ENCODE measurements at places on chromosomes 3 and 15.

DNA sequence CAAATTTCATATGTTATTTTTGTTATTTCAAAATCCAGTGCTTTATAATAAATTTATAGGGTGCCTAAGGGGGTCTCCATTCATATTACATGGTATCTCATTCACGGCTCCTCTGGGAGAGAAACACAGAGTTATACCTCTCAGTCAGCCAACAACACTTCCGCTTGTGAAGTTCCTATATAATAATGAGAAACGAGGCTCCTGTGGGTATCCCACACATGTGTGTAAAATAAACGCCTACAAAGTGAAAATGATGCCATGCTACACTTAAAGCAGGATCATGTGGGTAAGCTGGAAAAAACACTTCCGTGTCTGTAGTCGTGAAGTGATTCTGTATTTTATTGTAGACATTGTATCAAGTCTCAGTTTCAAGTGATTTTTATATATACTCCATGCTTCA lies 218.8 kb upstream of the ICE2 start:
- DNase-seq, result no peak

DNA sequence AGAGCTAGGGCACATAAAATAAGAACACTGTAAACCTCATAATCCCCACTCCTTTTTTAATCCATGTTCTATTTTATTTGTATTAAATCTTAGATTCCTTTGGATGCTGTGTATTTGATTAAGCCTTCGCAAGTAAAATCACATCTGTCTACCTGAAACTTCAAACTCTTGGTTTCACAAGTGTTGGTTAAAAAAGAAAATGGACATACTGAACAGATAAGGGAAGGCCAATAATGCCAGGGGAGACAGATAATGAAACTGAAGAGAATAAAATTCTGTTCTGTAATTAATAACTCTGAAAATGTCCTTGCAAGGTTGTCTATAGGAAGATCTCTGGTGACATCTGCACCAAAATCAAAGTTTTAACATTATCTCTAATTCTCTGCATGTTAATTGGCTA lies 114.2 kb downstream of the ULK4 start:
- DNase-seq, result no peak

DNA sequence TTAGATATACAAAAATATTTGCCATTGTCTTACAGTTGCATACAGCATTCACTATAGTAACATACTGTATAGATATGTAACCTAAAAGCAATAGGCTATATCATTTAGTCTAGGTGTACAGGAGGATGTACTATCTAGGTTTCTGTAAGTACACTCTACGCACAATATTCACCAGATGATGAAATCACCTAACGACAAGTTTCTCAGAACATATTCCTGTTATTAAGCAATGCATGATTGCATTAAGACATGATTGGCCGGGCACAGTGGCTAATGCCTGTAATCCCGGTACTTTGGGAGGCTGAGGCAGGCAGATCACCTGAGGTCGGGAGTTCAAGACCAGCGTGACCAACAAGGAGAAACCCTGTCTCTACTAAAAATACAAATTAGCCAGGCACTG lies 14.5 kb upstream of the PRKCI start:
- DNase-seq, result no peak

DNA sequence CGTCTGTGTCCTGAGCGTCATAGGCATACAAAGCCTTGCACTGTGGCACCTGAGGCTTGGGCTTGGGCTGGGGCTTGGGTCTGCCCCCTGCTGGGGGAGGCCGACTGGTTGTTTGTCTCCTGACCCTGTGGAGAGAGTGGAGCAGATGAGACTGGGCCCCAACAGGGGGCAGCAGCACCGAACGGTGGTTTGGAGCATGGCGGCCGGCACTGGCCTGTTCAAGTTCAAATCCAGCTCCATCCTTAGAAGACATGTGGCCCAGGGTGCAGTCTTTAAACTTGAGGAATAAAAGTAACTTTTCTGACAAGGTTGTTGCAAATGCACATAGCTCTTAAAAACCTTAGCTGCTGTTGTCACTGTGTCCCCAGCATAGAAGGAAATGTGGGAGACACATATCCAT lies 33.3 kb downstream of the CCNB2 start:
- DNase-seq, result no peak

GRCh38 chr3:133983126-133983525 lies 46.6 kb downstream of the SLCO2A1 start:
- no peak for DNase-seq

Data from vagina (tissue), 2 donors.